Stimulated activated CD8-positive, alpha-beta memory T cell treated with anti-CD3 and anti-CD28 coated beads, Interleukin-7, amount 100 ng/mL, for 1 hour (primary cell): ENCODE measurements at places on chromosomes 1 and 21.

DNA sequence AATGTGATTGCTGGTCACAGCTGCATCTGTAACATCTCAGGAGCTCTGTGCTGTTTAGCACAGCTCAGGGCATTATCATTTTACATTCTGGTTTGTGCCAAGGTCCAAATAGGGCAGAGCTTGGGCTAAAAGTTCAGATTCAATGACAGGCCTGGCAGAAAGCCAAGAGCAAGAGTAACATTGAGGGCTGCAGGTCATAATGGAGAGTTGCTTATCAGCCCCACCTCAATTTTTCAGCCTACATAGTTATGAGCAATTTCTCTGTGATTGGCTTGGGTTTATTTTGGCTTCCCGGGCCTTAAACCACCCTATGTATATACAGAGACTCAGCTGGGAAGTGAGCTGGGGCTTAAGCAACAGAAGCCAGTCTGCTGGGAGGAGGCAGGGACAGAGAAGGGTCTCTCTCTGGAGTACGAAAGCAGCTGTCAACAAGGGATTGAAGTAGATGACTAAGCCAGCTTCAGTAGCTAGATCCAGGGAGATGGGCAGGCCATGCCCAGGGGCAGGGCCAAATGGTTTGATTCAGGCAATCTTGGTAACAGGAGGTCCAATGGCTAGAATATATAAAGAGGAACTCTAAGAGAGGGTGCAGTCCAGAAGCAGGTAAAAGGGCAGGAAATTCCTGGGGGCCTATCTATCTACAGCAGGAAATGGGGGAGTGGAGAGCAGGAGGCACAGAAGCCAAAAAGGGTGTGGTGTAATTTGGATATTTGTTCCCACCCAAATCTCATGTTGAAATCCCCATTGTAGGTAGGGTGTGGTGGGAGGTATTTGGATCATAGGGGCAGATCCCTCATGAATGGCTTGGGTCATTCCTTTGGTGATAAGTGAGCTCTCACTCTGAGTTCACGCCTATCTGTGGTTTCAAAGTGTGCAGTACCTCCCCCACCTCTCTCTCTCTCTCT, 49.0 kb downstream of the BRINP2 start:
- DNase-seq: no peak

DNA sequence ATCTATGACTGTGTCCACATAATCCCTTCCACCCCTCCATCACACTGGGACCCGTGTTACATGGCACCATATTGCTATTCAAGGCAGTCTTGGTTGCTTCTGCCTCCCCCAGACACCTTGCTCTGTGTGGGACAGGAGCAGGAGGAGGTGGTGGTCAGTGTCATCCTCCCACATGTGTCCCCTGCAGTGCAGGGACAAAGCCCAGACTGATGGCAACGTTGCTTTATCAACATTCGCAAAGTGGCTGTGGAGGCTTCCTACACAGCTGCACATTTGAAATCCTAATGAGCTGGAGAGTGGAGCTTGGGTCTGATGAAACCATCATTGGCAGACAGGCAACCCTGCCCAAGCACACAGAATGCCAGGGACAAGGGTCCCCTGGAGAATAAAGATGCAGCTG, 26.2 kb downstream of the TRIM67 start:
- DNase-seq: no peak

DNA sequence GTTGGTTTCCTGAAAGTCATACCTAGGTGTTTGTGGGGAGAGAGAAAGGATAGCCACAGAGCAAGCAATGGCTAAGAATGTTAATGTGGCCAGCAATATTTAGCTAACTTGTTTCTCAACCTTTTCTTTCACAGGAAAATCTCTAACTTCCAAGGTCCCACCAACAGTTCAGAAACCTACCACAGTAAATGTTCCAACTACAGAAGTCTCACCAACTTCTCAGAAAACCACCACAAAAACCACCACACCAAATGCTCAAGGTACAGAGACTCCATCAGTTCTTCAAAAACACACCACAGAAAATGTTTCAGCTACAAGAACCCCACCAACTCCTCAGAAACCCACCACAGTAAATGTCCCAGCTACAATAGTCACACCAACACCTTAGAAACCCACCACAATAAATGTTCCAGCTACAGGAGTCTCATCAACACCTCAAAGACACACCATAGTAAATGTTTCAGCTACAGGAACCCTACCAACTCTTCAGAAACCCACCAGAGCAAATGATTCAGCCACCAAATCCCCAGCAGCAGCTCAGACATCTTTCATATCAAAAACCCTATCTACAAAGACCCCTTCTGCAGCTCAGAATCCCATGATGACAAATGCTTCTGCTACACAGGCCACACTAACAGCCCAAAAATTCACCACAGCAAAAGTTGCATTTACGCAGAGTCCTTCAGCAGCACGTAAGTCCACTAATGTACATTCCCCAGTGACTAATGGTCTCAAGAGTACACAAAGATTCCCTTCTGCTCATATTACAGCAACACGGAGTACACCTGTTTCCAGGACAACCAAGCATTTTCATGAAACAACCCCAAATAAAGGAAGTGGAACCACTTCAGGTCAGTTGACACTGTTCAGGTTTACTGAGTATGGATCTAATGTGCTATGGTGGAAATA, 15.3 kb downstream of the CD55 start:
- DNase-seq: no peak

DNA sequence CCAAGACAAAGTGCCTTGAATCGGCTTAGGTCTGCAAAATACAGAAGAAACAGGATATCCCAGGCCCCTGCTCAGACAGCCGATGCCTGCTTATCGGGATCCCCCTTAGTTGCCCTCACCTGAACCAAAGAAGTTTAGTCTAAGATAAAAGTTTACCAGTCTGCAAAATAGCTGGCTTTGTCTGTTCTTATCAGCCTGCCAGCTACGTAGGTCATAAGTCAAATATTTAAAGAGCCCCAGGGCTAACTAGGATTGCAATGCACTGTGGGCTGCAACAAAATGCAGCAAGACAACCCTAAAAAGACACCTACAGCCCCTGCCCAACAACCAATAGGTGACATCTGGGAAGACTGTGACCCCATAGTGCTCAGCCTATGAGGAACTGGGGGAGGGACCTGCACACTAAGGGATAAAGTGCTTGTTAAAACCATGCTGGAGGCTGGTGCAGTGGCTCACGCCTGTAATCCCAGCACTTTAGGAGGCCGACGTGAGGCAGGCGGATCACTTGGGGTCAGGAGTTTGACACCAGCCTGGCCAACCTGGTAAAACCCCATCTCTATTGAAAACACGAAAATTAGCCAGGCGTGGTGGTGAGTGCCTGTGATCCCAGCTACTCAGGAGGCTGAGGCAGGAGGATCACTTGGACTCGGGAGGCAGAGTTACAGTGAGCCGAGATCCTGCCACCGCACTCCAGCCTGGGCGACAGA, 27.4 kb downstream of the LRRC3 start:
- no peak for DNase-seq

DNA sequence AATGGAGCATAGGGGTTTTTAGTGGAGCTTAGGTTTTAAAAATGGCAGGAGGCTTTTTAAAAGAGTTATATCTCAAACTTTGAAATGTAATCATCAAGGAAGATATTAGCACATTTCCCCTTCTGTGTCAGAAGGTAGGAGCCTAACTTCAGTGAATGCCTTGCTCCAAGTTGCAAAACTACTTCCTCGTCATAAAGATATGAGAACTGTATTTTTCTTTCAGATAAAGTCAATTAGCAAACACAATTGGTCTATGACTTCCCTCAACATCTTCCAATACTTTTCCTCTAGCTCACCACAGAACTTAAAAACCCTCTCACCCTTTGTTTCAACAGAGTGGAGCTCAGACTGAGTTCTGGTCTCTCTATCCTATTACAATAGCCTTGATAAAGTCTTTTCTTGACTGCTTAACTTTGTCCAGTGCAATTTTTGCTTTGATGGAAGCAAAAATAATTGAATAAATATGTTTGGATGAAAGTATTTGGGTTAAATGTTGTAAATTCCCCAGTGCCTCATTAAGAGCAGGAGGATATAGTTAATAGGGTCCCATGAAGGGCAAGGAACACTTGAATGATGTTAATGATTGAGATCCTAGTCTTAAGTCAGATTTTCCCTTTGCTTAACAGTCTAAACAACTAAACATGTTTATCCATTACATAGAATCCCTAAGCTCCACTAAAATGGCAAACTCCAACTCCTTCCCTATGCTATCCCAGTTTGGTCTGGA, 58.9 kb downstream of the TNFSF18 start:
- DNase-seq: no peak

DNA sequence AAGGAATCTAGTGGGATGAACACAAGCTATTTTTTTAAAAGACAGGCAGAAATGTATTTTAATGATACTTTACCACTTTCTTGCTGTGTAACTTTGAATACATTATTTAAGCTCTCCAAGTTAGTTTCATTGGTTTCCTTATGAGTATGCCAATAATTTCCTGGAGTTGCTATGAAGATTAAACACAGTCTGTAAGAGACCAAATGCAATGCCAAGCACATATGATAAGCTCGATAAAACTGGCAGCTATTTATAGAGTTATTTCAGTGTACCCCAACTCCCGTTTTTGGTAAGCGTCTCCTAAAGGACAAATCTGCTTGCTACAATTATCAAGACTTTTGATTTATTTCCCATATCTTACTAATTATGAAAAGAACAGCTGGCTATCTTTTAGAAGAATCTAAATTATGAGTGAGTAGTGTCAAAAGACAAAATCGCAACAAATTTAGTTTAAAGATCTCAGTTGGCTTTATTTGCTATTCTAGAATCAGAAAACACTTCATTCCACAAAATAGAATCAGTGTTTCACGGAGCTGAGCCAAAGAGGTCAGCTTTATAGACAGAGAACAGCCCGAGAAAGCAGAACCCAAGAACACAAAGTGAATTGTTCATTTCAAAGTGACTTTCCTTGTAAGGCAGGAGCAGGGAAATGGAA, 7.2 kb upstream of the MAP10 start:
- no peak for DNase-seq
